ENCODE measurements at places on chromosomes 4 and X.

DNA sequence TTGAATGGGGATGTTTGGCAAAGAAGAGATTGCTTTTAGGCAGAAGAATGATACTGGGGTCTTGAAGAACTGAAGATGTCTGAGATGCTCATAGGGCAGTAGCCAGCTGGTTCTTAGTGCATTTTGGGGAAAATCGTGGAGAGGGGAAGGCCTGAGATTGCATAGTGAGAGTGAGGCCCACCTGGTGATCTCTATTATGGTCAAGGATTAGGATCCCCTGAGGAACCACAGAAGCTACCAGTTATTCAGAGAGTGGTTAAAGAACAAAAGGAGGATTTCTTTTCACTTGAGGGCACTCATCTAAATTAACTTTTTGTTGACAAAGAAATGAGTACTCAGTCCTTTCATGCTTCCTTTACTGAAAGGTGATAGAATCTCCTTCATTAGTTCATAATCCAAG is 271.3 kb upstream of the HAND2 start:
- DNase-seq = no peak

DNA sequence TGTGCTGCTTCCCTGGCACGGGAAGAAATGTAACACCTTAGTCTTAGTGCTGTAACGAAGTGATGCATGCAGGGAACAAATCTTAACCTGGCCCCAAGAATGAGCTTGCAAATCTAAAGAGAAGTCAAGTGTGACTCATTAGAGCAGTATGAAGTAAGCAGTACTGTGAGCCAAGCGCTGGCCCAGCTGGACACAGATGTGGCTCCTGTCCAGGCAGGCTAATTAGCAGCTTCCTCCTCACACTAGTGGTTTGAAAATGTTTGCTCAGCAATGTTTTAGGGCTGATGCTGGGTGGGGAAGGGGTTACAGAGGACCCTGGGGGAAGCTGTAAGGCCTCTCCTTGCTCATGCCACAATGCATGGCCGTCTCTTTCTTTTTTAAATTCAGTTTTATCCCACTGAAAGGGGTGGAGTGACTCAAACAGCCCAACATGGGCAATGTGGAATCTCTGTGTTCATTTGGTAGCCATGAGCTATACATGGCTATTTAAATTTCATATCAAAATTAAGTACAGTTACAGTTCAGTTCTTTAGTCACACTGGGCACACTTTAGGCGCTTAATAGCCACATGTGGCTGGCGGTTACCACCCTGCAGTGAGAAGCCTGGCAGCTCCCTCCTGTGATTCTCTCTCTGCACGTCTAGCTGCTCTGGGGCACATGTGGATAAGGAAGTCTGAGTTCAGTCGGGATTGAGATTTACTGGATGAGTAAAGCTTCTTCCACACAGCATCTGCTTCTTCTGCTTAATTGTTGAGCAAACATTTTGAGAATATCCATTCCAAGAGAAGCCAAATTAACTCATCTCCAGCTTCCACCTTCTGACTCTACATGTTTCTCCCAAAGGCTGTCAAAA is 48.8 kb downstream of the MAP7D2 start:
- DNase-seq = no peak

- DNase-seq = no peak
Observed at GRCh38 chr4:94545296-94545695, 93.6 kb downstream of the PDLIM5 start.

- DNase-seq = no peak
Observed at GRCh38 chrX:113935518-113935917, 648.4 kb upstream of the HTR2C start.

GRCh38 chr4:186757696-186758355 is 34.2 kb upstream of the FAT1 start:
- DNase-seq = no peak

GRCh38 chr4:180437601-180438000 is 1805.6 kb upstream of the TENM3 start:
- DNase-seq = no peak

DNA sequence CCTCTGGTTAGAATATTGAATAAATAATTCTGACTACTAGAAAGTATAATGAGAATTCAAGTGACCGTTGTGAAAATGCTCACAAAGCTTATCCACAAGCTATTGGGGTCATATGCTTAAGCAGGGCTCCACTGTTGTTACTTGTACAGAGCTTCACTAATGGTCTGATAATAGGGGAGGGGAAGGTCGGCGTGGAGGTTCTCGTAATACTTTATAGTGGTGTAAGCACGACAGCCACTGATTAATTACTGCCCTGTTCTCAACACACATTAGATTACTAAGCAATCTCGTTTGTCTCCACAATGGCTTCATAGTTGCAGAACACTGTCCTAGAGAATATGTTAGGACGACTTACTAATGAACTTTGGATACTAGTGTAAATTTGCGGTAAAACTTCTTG is 11.6 kb downstream of the UNC5C start:
- DNase-seq = no peak

GRCh38 chr4:2322841-2323240 is 60.9 kb upstream of the MXD4 start:
- DNase-seq = no peak

GRCh38 chr4:91471280-91471679 is 832.5 kb upstream of the GRID2 start:
- no peak for DNase-seq

- DNase-seq = no peak
Observed at GRCh38 chr4:148061795-148062194, 329.9 kb downstream of the ARHGAP10 start.

DNA sequence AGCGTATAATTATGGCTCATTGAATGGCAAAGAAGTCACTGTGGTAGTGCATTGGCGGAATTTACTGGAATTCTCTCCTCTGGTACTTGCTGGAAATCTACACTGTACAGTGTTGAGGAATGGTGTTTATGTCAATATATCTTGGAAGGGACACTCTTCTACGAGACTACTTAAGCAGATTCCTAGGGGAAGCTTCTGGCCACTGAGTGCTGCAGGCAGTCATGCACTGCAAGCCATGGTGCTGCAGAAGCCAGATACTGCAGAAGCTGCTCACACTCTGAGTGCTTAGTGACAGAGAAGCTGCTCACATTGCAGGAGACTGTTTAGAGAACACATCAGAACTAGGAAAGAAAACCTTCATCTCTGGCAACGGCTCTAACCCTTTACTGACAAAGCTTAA is 725.0 kb downstream of the CCSER1 start:
- DNase-seq = no peak

DNA sequence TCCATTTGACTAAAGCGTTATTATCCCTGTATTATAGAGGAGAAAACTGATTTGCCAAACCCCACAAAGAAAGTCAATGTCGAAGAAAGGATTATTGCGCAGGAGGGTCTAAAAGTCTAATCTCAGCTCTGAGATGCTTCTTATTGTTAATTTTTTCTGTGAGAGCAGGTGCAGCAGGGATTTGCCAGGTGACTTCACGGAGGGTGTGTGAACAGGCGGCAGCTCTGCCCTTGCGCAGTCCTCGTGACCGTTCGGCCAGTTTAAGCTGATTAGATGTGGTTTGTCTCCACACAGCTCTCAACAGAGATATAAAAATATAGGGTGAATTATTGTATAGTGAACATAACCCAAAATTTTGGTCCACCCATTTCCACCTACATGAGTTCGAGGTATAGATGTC is 28.5 kb downstream of the TENM3 start:
- DNase-seq = no peak

DNA sequence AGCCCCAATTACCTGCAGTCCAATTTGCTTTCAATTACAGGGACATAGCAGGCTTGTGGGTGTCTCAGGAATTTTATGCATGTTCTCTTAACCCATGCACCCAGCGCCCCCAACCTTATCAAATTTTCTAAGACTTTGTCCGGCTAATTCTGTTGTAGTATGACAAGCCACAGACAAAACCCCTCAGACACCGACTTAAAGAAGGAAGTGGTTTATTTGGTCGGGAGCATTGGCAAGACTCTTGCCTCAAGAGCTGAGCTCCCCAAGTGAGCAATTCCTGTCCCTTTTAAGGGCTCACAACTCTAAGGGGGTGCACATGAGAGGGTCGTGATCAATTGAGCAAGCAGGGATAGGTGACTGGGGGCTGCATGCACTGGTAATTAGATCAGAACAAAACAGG is 28.7 kb upstream of the IL9R start:
- no peak for DNase-seq

DNA sequence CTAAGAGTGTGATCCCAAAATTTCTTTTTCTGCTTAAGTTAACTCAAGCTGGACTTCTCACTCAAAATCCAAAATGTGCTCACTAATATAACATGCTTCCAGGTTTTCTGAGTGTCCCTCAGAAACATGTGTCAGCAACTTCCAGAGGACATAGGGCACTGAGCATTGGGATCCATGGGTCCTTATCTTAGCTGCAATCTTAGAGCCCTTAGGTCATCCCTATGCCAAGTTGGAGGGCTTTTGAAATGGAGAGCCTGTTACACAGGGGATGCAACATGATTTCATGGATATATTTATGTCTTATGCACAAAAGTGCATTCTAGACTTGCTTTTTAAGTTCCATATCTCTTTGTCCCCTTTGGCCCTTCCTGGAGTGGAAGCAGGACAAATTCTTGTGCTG is 11.7 kb upstream of the HCCS start:
- no peak for DNase-seq

Data from stimulated activated CD8-positive, alpha-beta memory T cell treated with anti-CD3 and anti-CD28 coated beads, Interleukin-7, amount 100 ng/mL, for 1 hour (primary cell).